ENCODE measurements at places on chromosomes 2 and 18. TPM values are rescaled to one million over a fixed set of nuclear protein-coding genes. Genes with fewer than 3 reads are reported as not detected.

DNA sequence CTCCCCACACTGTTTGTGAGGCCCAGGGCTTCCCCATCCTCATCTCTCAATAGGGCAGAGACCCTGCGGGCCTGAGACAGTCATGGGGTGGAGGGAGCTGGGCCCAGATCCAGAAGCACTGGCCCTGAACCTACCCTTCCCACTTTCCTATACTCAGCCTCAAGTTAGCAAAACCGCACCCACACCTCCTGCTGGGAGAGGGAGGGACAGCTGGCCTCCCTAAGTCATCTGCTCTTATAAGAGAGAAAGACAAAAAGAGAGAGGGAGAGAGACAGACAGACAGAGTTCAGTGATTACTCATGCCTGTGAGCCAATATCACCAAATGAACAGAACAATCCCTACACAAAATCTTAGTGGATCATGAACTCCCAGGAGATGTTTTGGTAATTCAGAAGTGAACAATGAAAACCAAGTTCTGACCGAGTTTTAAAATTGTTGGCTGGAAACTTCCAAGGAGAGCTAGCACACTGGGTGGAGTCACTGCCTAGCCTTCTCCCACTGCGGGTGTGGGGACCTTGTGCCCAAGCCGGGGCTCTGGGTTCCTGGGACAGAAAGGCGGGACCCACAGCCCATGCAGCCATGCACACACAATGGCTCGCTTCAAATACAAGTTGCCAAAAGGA, 130.5 kb downstream of the PXDN start:
- DNase-seq: no peak

The EDAR gene
- total RNA-seq: not detected

The ANKRD30B gene
- total RNA-seq: not detected

The SLC23A3 gene
- total RNA-seq: 3.4 TPM

DNA sequence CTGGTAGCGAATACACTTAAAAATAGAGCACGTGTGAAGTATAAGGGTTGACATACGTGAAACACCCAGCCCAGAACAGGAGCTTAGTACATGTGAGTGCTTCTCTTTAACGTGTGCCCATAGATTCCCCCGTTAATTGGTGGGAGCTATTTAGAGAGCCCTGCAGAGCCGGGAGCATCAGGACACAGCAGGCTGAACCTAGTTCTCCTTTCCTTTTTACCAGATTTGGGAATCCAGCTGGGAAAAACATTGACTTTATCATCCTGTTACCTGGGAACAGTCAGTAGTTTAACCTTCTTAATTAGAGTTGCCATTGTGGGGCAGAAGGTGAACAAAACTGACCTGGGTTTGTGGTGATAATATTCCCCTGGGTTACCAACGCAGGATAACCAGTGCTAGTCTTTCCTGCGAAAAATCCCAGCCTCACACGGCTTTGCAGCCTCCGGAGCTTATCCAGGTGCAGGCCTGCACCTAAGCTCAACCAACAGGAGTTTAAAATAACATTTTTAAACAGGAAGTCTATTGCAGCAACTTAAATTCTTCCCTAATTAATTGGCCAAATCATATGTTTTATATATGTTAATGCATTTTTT, 78.1 kb upstream of the SPTBN1 start:
- no peak for DNase-seq

DNA sequence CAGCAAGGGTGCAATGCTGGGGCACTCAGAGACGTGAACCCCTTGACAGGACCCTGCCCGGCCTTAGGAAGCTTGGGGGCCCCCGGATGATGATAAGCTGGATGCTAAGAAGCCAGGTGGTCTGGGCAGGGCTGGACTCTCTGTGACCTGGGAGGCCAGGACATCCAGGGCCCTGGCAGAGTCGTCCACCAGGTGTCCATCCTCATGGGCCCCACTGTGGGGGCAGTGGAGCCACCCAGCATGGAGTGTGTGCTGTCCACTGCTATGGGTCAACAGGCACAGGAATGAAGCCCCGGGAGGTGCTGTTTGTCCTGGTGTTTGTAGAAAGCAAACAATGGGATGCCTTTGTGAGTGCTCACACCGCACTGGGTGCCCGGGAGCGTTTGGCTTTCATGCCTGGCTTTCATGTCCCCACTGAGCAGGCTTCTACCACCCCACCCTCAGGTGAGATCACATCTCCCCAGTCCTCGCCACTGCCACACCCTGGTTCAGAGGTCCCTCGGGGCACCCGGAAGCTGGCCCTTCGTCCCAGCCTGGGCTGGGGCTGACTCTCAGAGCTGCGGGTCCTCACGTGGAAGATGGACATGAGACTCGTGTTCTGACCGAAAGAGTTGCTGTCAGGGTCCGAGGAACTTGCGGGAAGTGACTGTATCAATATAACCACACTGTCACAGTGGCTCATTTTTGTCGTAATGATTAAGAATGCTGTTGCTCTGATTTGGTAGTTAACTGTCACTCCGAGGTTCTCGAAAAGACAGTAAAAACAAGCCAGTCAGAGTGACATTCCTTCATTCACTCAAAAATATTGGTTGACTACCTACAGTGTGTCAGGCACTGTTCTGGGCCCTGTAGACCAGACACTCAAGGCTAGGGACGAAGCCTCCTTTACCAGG, 53.3 kb downstream of the INHBB start:
- no peak for DNase-seq

GRCh38 chr2:108165729-108166128, 74.0 kb upstream of the SULT1C3 start:
- no peak for DNase-seq

The DPYSL5 gene
- total RNA-seq: not detected

GRCh38 chr2:119293254-119293653, 69.6 kb downstream of the STEAP3 start:
- DNase-seq: no peak

DNA sequence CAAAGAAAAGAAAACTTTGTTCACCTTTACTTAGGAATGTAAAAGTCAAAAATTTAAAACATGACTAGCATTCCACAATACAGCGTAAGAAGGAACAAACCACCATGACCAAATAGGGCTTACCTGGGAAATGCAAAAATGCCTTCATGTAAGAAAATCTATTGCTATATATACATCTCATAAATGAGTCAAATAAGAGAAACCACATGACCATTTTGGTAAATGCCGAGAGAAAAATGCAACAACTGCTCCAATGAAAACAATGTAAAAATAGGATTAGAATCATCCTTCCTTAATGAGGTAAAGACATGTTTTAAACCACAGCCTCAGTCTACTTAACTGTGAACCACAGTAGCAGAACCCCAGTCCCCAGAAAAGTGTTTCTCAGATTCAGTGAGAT, 49.4 kb downstream of the TGOLN2 start:
- DNase-seq: no peak

The NABP1 gene
- total RNA-seq: 84.7 TPM

GRCh38 chr2:44195714-44196113, 27.0 kb downstream of the PPM1B start:
- no peak for DNase-seq

GRCh38 chr2:44651974-44652373, 289.5 kb upstream of the SIX3 start:
- no peak for DNase-seq

- DNase-seq: no peak
Measured at GRCh38 chr18:10490401-10491165, 35.2 kb upstream of the NAPG start.

GRCh38 chr2:23711979-23712755, 214.8 kb downstream of the ATAD2B start:
- DNase-seq: no peak

The MC4R gene
- not detected for total RNA-seq

DNA sequence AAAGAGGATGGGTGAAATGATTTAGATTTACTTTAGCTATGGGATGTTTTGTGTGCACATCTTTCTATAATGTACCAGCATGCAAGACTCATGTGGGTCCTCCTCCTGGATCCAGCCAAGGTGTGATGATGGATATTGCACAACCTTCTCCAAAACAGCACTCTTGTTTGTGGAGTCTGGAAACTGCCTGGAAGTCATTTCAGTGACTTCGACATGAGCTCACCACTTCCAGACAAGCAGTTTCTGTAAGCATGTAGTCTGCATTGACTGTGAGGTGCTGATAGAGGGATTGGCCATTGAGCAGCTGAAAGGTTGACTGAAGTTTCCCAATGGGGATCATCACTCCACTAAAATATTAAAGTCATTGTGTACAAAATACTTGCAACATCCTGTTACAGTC, 154.0 kb downstream of the TRIB2 start:
- no peak for DNase-seq

GRCh38 chr18:41490861-41491260, 464.2 kb upstream of the PIK3C3 start:
- no peak for DNase-seq

The L3MBTL4 gene
- 0.27 TPM for total RNA-seq

The DSG1 gene
- total RNA-seq: 1.1 TPM

GRCh38 chr18:10249270-10249669, 205.2 kb upstream of the APCDD1 start:
- DNase-seq: no peak

The CREG2 gene
- total RNA-seq: not detected

The LANCL1 gene
- total RNA-seq: 34.9 TPM

The RNF125 gene
- total RNA-seq: 4.6 TPM

GRCh38 chr2:86305915-86306254, 31.5 kb downstream of the REEP1 start:
- no peak for DNase-seq

The PLCL1 gene
- total RNA-seq: 26.2 TPM

GRCh38 chr18:61972389-61973264, 79.8 kb upstream of the RNF152 start:
- no peak for DNase-seq

GRCh38 chr2:83567551-83567950, 891.5 kb downstream of the SUCLG1 start:
- no peak for DNase-seq

GRCh38 chr2:130729322-130730299, 741 bp downstream of the GPR148 start:
- no peak for DNase-seq

GRCh38 chr2:190467575-190468083, 59.5 kb downstream of the MFSD6 start:
- DNase-seq: no peak

DNA sequence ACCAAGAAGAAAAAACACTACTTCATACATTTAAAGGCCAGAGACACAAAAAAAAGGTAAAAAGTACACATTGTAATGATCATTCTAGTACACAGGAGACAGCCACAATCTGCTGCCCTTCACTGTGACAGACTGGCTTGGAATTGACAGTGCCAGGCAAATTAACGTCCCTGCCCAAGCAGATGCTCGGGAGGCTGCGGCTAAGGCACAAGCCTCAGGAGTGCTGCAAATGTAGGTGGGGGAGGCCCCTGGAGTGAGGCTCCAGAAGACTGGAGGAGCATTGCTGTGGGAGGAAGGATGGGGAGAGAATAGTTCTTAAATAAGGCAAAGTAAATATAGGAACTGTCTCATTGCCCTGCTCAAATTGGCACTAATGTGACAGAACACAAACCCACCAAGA, 18.6 kb downstream of the ERCC3 start:
- no peak for DNase-seq

GRCh38 chr2:109055435-109055834, 66.4 kb upstream of the EDAR start:
- DNase-seq: no peak

- no peak for DNase-seq
Measured at GRCh38 chr2:18831916-18832510, 242.6 kb upstream of the NT5C1B start.

DNA sequence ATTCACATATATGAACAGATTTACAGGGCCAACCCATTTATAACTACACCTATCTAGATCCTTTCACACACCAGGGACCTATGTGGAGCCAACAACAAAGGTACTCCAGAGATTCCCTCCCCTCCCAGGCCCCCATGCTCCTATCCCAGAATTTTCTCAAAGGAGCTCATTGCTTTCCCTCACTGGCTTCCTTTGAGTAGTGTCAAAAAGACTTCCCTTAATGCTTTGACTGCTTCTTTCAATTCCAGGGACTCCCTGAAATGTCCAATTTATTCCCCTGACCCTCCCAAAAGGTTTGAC, 46.6 kb downstream of the IKZF2 start:
- DNase-seq: no peak

The CACNB4 gene
- 5.6 TPM for total RNA-seq

DNA sequence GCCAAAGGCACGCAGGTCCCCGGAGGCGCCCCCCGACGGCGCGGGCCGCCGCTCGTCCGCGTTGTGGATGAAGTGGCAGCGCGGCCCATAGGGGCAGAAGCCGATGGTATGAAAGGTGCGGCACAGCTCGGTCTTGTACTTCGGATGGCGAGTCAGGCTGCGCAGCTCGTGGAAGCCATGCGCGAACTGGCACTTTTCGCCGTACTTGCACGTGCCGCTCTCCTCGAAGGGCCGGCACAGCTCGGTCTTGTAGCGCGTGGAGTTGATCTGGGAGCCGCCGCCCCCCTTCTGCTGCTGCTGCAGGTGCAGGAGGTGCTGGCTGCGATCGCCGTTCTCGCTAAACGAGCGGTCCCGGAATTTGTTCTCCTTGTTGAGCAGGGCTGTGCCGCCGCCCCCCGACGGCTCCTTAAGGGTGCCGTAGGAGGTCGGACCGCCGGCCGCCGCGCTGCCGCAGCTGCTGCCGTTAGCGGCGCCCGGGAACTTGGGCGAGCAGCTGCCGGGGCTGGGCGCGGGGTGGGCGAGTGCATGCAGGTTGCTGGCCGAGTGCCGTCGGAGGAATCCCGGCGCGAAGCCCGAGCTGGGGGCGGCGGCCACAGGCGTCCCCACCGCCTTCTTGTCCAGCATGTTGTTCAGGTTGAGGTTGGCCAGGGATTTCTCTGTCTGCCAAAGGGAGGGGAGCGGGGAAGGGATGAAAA, 1.2 kb downstream of the ZFP36L2 start:
- DNase-seq: no peak

GRCh38 chr2:218017211-218018053, 14.6 kb upstream of the TNS1 start:
- DNase-seq: no peak

The HAT1 gene
- 25.3 TPM for total RNA-seq

DNA sequence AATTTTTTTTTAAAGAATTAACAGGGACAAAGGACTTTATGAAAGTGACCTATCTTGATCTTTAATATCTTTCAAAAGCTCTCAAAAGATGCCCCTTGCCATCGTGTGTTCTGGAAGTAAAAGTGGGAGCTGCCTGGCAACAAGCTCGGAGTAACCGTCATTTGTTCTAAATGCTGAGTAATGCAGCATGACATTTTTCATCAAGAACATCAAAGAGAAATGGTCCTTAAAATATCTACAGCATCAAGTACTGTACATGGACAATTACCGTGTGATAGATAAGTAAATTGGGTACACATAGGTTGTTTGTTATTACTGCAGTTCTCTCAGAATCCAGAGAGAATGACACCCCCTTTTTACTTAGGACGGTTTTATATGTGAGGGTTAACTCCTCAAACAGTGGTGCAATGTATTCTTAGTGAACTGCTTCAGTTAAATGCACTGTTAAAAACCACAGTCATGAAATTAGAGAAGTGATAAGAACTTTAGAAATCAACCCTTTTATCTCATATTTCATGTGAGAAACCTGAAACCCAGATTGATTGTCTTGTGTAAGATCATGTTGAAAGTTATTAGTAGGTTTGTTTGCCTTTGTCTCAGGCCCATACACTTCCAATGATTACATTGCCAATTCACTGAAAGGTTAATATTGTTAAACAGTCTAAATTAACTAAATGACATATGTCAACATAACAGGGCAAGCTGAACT, 90.6 kb upstream of the HNMT start:
- no peak for DNase-seq

- DNase-seq: no peak
Measured at GRCh38 chr18:49082714-49083688, 132.2 kb upstream of the SMAD7 start.

GRCh38 chr18:40233931-40234616, 1721.0 kb upstream of the PIK3C3 start:
- no peak for DNase-seq

Data from thoracic aorta (tissue), 2 donors.